ENCODE measurements at places on chromosomes 13 and 19. TPM values are rescaled to one million over a fixed set of nuclear protein-coding genes. Genes with fewer than 3 reads are reported as not detected.

PVR gene
- total RNA-seq = 93.0 TPM

BRME1 gene
- total RNA-seq = 0.28 TPM

FAM174C gene
- total RNA-seq = 7.5 TPM

SPRED3 gene
- total RNA-seq = 0.90 TPM

DNA sequence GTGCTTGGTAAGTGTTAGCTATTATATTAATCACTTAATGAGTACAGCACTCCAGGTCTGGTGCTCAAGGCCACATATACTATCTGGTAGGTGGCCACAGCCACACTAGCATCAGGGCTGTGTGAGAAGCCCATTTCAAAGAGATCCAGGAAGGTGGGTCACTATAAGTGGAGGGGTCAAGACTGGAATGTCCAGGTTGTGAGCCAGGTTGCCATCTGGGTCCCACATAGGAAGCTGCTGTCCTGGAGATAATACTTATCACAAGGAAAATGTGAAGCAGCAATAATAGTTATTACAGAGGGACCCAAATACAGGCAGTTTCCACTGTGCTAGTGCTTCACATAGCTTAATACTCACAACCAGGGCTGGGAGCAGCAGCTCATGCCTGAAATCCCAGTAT lies 13.1 kb downstream of the C19orf47 start:
- no peaks in the 10 kb centered on the region for H3K4me1 ChIP-seq
- no peak for DNase-seq

DNA sequence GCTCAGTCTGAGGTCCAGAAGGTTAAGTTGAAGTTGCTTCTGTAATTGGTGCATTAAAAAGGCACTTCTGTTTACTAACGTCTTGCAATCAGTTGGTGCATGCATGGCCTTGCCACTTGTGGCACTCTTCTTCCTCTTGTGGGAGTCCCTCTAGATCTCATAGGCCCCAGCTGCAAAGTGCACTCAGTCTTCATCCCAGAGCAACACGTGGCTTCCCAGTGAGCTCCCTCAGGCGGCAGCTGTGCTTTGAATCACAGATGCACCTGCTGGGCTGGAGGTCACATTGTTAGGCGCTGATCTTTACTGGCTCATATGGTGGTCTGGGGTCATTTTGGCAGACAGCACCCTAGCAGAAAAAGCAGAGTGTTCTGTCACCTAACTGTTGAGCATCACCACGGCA lies 215.7 kb downstream of the ZNF536 start:
- H3K27ac ChIP-seq = no peak overlapping the region
- no peaks in the 10 kb centered on the region for H3K27me3 ChIP-seq
- no peak for DNase-seq
- no peaks in the 10 kb centered on the region for H3K4me1 ChIP-seq

- H3K27me3 ChIP-seq = no peaks in the 10 kb centered on the region
- H3K36me3 ChIP-seq = no peaks in the 10 kb centered on the region
- H3K27ac ChIP-seq = no peak overlapping the region
- no peaks in the 10 kb centered on the region for H3K4me1 ChIP-seq
- no peak overlapping the region for H3K4me3 ChIP-seq
- DNase-seq = peak; percentile 29
Observed at GRCh38 chr19:41588497-41589209, 12.7 kb downstream of the CEACAM21 start.

- peaks cover 4% of the 10 kb centered on the region for H3K36me3 ChIP-seq
- H3K27ac ChIP-seq = peak overlapping the region; percentile 76
- H3K4me1 ChIP-seq = peaks cover 4% of the 10 kb centered on the region
- peak; percentile 74 for DNase-seq
Observed at GRCh38 chr19:2476451-2477140, 669 bp downstream of the GADD45B start.

GRCh38 chr13:30375265-30375835 lies 46.9 kb upstream of the UBE2L5 start:
- H3K4me1 ChIP-seq = peaks cover 7% of the 10 kb centered on the region
- H3K36me3 ChIP-seq = no peaks in the 10 kb centered on the region
- H3K27ac ChIP-seq = no peak overlapping the region
- DNase-seq = no peak

DNA sequence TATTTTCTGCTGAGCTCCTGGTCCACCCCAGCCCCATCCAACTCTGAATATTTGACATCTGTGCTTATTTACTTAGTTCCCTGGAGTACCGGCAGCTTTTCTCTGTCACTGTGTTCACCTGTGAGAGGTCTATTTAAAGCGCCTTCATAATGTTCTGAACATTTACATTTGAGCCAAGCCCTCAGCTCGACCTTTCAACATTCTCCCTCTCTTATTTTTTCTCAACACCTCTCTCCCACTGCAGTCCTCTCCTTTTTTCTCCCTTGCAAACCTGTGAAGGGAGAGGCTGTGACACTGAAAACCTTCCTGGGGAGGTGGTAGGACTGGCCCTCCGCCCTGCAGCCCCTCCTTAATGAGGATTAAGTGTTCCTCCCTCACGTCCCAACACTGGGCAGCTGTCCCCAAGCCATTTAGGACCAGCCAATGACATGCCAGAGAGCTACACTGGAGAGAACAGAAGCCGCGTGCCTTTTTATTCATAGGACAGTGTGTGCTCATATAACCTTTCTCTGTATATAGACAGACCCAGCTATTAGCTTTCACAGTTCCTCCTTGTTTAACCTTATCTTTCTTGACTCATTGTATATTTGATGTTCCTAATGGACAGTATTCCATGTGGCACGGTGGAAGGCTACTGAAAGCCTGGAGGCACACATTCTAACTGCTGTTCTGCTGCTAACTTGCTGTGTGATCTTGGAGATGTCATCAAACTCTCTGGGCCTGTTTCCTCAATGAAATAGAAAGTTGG lies 134.8 kb downstream of the NUFIP1 start:
- peak; percentile 11 for DNase-seq
- no peaks in the 10 kb centered on the region for H3K36me3 ChIP-seq
- no peak overlapping the region for H3K27ac ChIP-seq
- H3K4me1 ChIP-seq = peaks cover 2% of the 10 kb centered on the region
- H3K27me3 ChIP-seq = no peaks in the 10 kb centered on the region
- H3K4me3 ChIP-seq = no peak overlapping the region

DNA sequence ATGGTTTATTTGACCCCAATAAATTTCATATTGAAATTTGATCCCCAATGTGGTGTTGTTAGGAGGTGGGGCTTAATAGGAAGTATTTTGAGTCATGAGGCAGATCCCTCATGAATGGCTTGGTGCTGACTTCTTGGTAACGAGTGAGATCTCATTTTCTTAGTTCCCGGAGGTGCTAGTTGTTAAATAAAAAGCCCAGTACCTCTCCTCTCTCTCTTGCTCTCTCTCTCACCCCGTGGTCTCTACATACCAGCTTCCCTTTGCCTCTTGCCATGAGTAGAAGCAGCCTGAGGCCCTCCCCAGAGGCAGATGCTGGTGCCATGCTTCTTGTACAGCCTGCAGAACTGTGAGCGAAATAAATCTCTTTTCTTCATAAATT lies 39.4 kb upstream of the KATNAL1 start:
- no peaks in the 10 kb centered on the region for H3K27me3 ChIP-seq
- peaks cover 5% of the 10 kb centered on the region for H3K4me1 ChIP-seq
- H3K4me3 ChIP-seq = no peak overlapping the region
- DNase-seq = no peak
- no peaks in the 10 kb centered on the region for H3K36me3 ChIP-seq

GRCh38 chr19:29216021-29216420 lies 3.1 kb upstream of the UQCRFS1 start:
- H3K27ac ChIP-seq = no peak overlapping the region
- DNase-seq = no peak
- H3K4me3 ChIP-seq = no peak overlapping the region
- no peaks in the 10 kb centered on the region for H3K36me3 ChIP-seq

- H3K4me1 ChIP-seq = peaks cover 2% of the 10 kb centered on the region
- H3K4me3 ChIP-seq = peak overlapping the region; percentile 85
- peaks cover 29% of the 10 kb centered on the region for H3K36me3 ChIP-seq
Observed at GRCh38 chr19:6423499-6424194, 964 bp downstream of the KHSRP start.

DNA sequence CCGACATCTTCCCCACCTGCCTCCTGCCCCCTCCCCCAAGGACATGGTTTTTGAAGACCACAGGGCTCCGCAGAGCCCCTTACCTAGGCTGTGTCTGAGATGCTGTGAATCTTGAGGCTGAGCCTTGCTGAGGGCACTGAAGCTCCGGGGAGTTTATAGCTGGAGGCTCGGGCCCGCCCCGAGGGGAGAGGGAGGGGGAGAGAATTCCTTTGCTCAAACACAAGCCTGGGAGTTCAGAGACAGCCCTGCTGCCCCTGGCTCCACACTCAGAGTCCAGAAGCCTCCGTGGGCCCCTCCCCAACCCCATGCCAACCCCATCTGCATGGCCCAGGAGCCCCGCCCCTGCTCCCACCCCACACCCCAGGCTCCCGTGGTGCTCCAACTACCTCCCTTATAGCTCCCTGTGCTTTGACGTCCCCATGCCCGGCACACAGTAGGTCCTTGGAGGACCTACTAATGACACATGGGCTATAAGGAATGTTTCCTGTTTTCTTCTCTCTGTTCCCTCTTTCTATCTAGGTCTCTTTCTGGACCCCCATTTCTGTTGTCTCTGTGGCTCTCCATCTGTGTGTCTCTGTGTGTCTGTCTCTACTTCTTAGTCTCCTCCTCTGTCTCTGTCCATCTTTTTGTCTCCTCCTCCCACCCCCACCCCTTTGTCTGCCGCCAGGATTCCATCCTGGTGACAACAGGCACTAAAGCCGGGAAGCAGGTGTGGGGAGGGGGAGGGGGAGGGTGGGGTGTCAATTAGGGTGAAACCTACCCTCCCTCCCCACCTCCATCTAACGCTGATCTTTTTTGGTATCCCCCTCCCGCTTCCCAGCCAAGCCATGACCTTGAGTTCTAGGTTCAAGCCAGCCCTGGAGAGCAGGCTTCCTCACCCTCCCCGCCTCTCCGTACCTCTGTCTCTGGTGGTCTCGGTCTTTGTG lies at the start of gene TNNT1:
TNNT1 (minus strand) TSS at position 129 of the 926 bp plus-strand sequence. CDS start 2,049 bp downstream, outside the sequence.
- DNase-seq = no peak
- peaks cover 46% of the 10 kb centered on the region for H3K27me3 ChIP-seq
- H3K4me3 ChIP-seq = no peak within 1 kb of the TSS

Data from IMR-90 (cell line).